ENCODE measurements at places on chromosomes 2 and 18. TPM values are rescaled to one million over a fixed set of nuclear protein-coding genes. Genes with fewer than 3 reads are reported as not detected.

DNA sequence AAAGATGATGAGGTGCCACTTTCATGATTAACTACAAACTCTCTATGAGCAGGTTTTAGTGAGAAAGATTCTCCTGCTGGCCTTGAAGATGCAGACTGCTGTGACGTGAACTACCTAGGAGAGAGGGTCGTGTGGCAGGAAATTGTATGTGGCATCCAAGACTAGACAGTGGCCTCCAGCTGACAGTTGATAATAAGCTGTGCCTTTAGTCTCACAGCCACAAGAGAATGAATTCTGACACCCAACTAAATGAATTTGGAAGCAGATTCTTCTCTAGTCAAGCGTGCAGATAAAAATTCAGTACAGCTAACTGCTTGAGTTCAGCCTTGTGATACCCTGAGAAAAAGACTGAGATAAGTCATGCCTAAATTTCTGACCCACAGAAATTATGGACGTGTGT, 169.0 kb upstream of the COL3A1 start:
- H3K36me3 ChIP-seq = no peaks in the 10 kb centered on the region
- H3K4me3 ChIP-seq = no peak overlapping the region
- H3K27ac ChIP-seq = no peak overlapping the region
- H3K4me1 ChIP-seq = no peaks in the 10 kb centered on the region

DNA sequence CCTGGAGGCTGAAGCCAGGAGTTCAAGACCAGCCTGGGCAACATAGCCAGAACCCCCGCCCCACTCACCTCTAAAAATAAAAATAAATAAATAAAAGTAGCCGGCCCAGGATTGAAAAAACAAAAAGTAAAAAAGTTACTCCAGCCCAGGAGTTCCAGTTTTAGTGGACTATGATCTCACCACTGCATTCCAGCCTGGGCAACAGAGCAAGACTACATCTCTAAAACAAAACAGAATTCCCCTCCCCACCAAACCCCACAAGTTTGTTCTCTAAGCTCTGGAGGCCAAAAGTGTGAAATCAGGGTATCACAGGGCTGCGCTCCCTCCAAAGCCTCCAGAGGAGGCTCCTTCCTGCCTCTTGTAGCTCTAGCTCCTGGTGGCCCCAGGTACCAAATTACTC, 1.7 kb downstream of the D2HGDH start:
- peaks cover 1% of the 10 kb centered on the region for H3K36me3 ChIP-seq
- H3K4me1 ChIP-seq = peaks cover 47% of the 10 kb centered on the region

- no peaks in the 10 kb centered on the region for H3K36me3 ChIP-seq
- H3K4me3 ChIP-seq = no peak overlapping the region
- H3K27ac ChIP-seq = no peak overlapping the region
- H3K27me3 ChIP-seq = no peaks in the 10 kb centered on the region
These were observed 676.1 kb upstream of the CELF4 start for GRCh38 chr18:38241736-38242135.

- H3K4me3 ChIP-seq = no peak overlapping the region
- H3K4me1 ChIP-seq = peaks cover 51% of the 10 kb centered on the region
- no peaks in the 10 kb centered on the region for H3K27me3 ChIP-seq
- no peak for DNase-seq
- H3K27ac ChIP-seq = peak overlapping the region; percentile 78
These were observed 13.9 kb downstream of the ARPC2 start for GRCh38 chr2:218230882-218231281.

The MC2R gene
- total RNA-seq = not detected

DNA sequence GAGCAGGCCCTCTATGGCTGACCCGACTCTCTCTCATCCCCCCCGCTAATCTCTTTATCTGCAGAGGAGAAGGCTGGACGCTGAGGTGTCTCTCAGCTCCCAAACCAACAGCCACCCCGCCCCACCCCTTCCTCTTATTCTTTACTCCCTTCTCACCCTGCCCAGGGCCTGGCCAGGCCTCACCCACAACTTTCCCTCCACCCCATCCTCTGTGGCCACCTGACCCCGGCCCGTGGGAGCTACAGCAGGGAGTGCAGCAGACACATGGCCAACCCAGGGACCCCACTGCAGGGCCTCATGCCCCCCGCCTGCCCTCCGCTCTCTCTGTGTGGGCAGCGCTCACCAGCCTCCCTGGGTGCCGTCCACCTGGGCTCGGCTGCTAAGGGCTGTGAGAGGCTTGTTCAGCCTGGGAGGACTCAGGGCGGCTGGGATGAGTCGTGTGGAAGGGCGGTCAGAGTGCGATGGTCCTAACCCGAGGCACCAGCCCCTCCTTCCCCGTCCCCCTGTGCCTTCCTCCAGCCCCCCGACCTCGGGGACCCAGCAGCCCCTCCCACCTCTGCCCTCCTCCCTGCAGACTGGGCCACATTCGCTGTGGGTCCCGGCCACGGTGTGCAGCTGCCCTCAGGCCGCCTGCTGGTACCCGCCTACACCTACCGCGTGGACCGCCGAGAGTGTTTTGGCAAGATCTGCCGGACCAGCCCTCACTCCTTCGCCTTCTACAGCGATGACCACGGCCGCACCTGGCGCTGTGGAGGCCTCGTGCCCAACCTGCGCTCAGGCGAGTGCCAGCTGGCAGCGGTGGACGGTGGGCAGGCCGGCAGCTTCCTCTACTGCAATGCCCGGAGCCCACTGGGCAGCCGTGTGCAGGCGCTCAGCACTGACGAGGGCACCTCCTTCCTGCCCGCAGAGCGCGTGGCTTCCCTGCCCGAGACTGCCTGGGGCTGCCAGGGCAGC, 6.8 kb downstream of the NEU4 start:
- no peak overlapping the region for H3K4me3 ChIP-seq
- peaks cover 9% of the 10 kb centered on the region for H3K27me3 ChIP-seq

DNA sequence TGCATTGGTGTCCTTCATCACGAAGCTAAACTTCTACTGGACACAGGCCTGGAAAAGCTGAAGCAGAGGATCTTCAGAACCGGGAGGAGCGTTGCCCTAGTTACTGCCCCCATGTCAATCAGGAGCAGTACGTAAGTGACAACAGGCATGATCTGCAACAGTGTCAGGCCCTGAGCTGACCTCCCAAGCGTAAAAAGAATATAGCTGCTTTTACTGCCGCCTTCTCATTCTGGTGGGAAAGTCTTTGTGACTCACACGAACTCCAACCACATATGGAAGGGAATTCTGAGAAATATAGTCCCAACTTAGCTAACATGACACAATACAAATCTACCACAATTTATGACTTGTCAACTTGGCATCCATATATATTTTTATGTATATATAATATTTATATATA, 1007.7 kb upstream of the CDH2 start:
- no peaks in the 10 kb centered on the region for H3K36me3 ChIP-seq
- no peaks in the 10 kb centered on the region for H3K27me3 ChIP-seq
- no peak overlapping the region for H3K4me3 ChIP-seq
- H3K27ac ChIP-seq = no peak overlapping the region
- DNase-seq = no peak
- H3K4me1 ChIP-seq = no peaks in the 10 kb centered on the region

GRCh38 chr2:70797506-70797905, 7.1 kb upstream of the FIGLA start:
- H3K36me3 ChIP-seq = no peaks in the 10 kb centered on the region
- H3K27ac ChIP-seq = no peak overlapping the region
- no peak for DNase-seq
- H3K27me3 ChIP-seq = peaks cover 34% of the 10 kb centered on the region

- peaks cover 14% of the 10 kb centered on the region for H3K27me3 ChIP-seq
- no peak overlapping the region for H3K4me3 ChIP-seq
- no peak for DNase-seq
- H3K27ac ChIP-seq = no peak overlapping the region
- H3K36me3 ChIP-seq = no peaks in the 10 kb centered on the region
These were observed 57.8 kb downstream of the ZBTB7C start for GRCh38 chr18:48351216-48352050.

DNA sequence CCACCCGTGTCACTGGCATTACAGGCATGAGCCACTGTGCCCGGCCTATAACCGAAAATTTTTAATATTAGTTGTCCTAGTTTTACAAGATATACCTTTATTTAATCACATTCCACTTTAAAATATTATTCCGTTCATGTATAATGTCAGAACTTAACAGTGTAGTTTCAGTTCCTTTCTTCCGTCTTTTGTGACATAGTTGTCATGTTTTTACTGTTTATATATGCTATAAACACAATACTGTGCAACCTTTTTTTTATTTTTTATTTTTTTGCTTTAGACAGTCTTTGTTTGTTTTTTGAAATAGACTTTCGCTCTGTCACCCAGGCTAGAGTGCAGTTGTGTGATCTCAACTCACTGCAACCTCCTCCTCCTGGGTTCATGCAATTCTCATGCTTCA, 129.5 kb upstream of the TTC27 start:
- H3K27ac ChIP-seq = peak overlapping the region; percentile 70
- peaks cover 14% of the 10 kb centered on the region for H3K4me1 ChIP-seq

DNA sequence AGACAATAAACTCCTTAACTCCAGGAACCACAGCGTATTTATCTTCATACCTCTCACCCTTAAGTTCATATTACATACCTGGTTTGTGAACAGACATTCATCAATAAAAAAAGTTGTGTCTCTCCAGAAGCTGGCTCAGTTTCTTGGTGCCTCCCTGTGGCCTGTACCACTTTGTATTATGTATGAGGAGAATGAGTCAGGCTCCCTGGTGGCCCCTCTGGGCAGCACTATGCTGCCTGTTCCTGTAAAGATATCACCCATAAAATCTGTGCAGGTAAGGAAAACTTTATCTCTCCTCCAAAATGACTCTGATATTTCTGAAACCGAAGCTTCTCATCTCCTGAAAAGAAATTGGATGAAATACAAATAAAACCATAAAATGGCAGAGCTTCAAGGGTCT, 198.4 kb upstream of the NT5C1B start:
- DNase-seq = no peak
- no peaks in the 10 kb centered on the region for H3K36me3 ChIP-seq
- no peaks in the 10 kb centered on the region for H3K27me3 ChIP-seq
- no peaks in the 10 kb centered on the region for H3K4me1 ChIP-seq
- no peak overlapping the region for H3K27ac ChIP-seq

DNA sequence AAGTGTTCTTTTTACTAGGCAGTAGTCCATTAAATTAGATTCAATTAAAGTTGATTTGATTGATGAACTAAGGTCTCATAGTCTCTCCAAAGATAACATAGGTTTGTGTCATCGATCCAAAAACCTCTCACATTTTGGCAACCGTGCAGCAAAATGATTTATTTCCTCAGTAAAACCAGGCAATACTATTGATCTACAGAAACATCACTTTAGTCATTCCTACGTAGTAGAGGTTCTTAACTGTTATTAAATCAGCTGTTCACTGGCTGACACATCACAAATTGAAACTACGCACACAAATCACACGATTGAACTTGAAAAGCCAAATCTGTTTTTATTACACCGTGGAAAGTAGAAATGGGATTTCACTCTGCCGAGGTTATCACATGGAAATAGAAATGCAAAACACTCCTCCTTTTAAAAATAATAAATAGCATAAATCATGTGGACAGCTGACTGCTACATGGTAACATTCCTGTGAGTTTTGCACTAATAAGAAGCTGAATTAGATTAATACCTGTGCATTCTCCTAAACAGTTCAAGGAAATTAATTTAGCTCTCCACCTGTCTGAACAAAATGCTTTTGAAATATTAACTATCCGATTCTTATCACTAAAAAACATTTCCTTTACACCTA, 262.5 kb downstream of the CDH20 start:
- H3K36me3 ChIP-seq = no peaks in the 10 kb centered on the region
- no peaks in the 10 kb centered on the region for H3K4me1 ChIP-seq
- H3K27me3 ChIP-seq = peaks cover 3% of the 10 kb centered on the region
- no peak overlapping the region for H3K27ac ChIP-seq
- H3K4me3 ChIP-seq = no peak overlapping the region

GRCh38 chr2:220106065-220106464, 478.6 kb downstream of the SLC4A3 start:
- H3K27ac ChIP-seq = no peak overlapping the region
- H3K4me1 ChIP-seq = no peaks in the 10 kb centered on the region
- H3K4me3 ChIP-seq = no peak overlapping the region
- H3K36me3 ChIP-seq = no peaks in the 10 kb centered on the region
- DNase-seq = no peak

DNA sequence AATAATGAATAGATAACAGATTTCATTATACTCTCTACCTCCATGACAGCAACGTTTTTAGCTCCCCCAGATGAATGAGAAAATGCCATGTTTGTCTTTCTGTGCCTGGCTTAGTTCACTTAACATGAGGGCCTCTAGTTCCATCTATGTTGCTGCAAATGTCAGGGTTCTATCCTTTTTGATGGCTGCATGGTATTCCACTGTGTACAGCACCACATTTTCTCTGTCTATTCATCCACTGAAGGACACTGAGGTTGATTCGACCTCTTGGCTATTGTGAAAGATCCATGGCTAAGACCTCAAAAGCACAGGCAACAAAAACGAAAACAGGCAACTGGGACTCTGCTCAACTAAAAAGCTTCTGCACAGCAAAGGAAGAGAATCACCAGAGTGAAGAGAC, 264.6 kb downstream of the HDAC4 start:
- no peak for DNase-seq
- no peaks in the 10 kb centered on the region for H3K27me3 ChIP-seq
- no peak overlapping the region for H3K4me3 ChIP-seq
- H3K36me3 ChIP-seq = peaks cover 75% of the 10 kb centered on the region
- H3K27ac ChIP-seq = no peak overlapping the region
- no peaks in the 10 kb centered on the region for H3K4me1 ChIP-seq

The EMILIN2 gene
- 80.9 TPM for total RNA-seq

DNA sequence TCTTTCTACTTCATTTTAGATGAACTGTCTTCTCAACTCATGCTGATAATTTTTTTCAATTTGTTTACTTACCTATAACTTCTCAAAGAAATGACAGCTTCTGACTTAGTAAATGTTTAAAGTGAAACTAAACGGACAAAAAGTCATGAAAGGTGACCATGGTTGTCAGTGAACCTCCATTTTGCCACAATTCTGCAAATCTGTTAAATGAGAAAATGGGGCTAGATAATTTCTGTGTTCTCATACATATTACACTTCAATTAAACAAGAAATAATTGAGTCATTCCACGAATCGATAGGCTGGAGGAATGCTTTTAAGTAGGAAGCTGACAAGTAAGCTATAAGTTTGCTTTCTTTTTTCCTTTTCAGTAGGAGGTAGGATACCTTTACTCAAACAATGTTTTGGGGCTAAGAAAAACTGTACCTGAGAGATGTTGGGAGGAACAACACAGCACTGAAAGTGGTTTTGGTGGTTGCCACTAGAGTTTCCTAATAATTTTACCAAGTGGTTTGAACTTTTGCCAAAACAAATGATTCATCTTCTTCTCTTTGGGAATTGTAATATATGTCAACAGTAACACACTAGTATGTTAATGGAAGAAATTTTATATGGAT, 17.1 kb downstream of the DYNAP start:
- no peaks in the 10 kb centered on the region for H3K4me1 ChIP-seq
- H3K4me3 ChIP-seq = no peak overlapping the region
- H3K27ac ChIP-seq = no peak overlapping the region
- no peaks in the 10 kb centered on the region for H3K36me3 ChIP-seq

DNA sequence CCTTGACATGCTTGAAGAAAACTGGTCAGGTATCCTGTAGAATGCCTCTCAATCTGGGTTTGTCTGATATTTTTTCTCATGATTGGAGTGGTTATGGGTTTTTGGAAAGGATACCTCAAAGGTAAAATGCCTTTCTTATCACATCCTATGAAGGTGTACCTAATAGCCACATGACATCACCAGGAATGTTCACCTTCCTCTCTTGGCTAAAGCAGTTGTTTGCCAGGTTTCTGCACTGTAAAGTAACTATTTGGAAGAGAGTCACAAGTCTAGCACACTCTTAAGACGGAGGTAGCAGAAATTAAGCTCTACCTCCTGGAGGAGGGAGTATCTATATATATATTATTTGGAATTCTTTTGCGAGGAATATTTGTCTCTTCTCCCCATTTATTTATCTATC, 17.9 kb upstream of the MIB1 start:
- no peaks in the 10 kb centered on the region for H3K4me1 ChIP-seq
- DNase-seq = no peak
- H3K4me3 ChIP-seq = no peak overlapping the region
- no peak overlapping the region for H3K27ac ChIP-seq
- no peaks in the 10 kb centered on the region for H3K36me3 ChIP-seq
- no peaks in the 10 kb centered on the region for H3K27me3 ChIP-seq

The MDH1B gene
- not detected for total RNA-seq

The ADCYAP1 gene
- total RNA-seq = not detected
